NCI-H82 (cell line): ENCODE measurements at places on chromosomes 1 and 21.

GRCh38 chr1:200530623-200531261 is 89.8 kb downstream of the KIF14 start:
- no peak for DNase-seq

DNA sequence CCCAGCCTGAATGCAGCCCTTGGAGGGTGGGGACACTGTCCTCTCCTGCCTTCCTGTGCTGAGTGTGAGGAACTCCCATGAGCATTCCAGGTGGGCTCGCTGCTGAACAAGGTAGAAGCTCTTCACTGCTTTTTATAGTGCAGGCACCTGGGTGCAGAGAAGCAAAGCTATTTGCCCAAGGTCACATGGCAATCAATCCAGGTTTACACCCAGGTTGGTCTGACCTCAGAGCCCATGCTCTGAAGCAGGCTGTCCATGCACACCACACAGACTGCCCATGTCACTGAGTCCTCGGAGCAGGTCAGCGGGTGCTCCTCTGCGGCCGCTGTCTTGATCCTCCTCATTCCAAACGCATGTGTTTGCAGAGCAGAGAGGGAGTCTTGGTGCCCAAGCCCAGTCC is 323.4 kb upstream of the VAMP3 start:
- no peak for DNase-seq

DNA sequence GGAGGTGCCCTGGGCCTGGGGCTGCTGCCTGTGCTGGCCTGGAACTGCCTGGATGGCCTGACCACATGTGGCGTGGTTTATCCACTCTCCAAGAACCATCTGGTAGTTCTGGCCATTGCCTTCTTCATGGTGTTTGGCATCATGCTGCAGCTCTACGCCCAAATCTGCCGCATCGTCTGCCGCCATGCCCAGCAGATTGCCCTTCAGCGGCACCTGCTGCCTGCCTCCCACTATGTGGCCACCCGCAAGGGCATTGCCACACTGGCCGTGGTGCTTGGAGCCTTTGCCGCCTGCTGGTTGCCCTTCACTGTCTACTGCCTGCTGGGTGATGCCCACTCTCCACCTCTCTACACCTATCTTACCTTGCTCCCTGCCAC is 1.8 kb downstream of the GPR3 start:
- no peak for DNase-seq

- DNase-seq = no peak
These were observed 105.2 kb upstream of the HMGB4 start for GRCh38 chr1:33758698-33759097.

- peak; percentile 47 for DNase-seq
These were observed 71.4 kb downstream of the MDM4 start for GRCh38 chr1:204587621-204588020.

GRCh38 chr1:41812051-41812450 is 106.7 kb downstream of the HIVEP3 start:
- peak; percentile 88 for DNase-seq

GRCh38 chr1:77687519-77687906 is 5.1 kb upstream of the ZZZ3 start:
- DNase-seq = no peak

DNA sequence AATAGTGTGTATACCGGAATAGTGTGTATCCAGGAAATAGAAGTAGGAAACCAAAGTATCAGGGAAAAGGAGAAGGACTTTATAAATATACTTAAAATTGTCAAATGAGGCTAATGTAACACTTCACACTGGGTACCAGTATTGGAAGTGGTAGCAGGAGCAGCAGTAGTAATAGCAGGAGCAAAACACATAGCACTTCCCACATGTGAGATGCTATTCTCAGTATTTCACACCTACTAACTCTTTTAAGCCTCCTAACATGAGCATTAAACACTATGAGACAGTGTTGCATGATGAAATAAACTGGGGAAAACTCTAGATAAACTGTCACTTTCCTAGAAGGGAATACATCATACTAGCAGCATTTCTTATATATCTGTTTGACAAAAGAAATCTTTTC is 376.7 kb downstream of the VAV3 start:
- DNase-seq = no peak

DNA sequence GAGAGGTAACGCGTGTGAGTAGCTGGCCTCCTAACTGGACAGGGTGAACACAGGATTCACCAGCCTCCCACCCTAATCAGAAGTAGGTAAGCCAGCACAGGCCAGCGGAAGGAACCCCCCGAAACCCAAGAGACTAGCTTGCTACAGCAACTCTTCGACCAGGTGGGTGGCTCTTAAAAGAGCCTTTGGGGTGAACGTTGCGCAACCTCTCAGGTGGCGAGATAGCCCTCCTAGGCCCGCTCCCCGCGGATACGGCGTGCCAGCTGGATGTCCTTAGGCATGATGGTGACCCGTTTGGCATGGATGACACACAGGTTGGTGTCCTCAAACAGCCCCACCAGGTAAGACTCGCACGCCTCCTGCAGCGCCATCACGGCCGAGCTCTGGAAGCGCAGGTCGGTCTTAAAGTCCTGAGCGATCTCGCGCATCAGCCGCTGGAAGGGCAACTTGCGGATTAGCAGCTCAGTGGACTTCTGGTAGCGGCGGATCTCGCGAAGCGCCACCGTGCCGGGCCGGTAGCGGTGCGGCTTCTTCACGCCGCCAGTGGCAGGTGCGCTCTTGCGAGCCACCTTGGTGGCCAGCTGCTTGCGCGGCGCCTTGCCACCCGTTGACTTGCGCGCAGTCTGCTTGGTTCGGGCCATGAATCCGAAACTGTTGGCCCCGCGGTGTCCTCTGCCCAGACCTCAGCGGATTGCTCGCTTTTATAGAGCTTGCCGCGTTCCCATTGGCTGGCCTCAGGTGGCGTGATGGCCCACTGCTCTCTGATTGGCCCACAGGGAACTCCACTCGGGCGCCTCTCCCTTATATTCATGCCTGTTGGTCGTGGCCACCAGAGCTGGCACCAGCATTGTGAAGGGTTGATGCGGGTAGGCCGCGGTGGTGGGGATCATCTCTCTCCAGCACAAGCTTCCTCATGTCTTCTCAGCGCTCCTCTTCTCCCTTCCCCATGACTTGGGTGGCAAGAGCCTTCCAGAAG is 8.3 kb upstream of the TRIM17 start:
- no peak for DNase-seq

- no peak for DNase-seq
These were observed 66.1 kb downstream of the NID1 start for GRCh38 chr1:235998812-235999211.

DNA sequence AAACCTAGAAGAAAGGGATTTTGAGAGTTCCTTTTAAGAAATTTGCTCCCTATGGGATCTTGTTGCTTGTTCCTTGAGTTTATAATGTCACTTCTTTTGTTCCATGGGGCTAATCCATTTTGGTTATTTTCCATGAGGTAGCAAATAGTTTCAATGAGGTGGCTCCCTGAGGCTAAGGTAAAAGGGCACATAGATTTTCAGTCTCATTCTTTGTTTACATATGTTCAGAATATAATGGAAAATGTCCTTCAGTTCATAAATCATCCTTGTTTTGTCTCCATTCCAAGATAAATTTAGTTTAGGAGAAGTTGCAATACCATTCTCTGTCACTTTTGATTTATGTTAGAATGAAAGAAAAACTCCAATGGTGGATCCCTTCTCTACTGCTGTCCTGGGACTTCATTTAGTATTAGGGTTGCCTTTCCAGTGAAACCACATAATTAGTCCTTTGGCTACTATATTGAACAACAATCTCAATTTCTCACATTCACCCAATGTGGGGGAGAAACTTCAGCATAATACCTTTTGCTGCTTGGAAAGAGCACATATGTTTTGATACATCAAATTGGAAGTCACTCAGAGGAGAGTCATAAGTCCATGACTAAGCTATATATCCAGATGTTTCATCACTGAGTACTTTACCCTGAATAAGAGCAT is 80.9 kb upstream of the ADAMTS5 start:
- no peak for DNase-seq

DNA sequence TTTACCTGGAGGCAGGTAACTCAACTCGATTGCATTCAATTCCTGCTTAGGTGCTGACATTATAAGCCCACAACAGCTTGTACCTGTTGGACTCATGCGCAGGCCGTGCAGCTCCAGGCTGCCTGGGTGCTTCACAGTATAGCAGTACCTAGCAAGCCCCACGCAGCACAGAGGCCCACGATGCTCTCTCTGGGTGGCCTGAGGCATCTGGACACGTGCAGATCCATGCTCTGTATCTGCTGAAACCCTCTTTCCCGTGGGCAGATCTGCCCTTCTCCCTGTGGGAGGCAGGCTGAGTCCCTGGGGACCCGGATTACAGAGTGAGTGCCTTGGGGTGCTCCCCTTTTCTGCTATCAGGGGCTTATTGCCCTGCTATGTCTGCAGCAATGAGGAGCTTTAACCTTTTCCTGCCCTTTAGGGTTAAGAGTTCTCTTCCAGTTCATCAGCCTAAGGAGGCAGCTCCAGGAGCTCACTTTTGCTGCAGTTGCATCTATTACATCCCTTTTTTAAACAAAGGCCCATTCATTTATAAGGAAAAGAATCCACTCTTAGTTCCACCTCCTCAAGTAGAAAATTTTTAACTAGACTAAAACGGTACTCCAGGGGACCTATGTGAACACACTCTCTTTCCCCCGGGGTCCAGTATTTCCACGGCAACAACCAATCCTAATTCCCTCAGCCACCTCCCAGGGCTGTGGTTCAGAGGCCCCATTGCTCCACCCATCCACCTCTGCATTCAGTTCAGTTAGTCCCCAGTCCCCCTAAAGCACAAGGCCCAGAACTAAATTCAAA is 19.3 kb downstream of the ITPKB start:
- peak; percentile 32 for DNase-seq

DNA sequence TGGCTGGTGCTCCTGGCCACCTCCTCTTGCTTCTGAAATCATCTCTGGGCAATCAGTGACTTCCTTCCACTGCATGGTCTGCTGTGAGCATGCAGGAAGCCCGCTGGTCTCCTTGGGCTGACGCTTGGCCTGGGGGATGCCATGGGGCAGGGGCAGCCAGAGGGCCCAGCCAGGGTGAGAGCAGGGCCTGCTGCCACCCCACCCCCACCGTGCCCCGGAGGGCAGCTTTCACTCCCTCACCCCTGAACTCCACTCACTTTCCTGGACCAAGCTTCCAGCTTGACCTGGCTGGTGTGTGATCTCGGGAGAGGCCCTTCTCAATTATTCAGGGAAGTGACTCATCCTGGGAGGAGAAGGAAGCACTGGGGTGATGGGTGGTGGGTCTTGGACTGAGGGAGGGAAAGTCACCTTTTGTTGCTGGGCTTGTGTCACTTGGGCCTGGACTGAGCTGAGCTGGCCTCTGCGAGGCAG is 270.2 kb upstream of the CSF3R start:
- DNase-seq = no peak
